KG1 (cell line): ENCODE measurements at places on chromosomes 6 and 20.

- no peak for DNase-seq
Observed at GRCh38 chr6:90819483-90819882, 232.6 kb upstream of the MAP3K7 start.

DNA sequence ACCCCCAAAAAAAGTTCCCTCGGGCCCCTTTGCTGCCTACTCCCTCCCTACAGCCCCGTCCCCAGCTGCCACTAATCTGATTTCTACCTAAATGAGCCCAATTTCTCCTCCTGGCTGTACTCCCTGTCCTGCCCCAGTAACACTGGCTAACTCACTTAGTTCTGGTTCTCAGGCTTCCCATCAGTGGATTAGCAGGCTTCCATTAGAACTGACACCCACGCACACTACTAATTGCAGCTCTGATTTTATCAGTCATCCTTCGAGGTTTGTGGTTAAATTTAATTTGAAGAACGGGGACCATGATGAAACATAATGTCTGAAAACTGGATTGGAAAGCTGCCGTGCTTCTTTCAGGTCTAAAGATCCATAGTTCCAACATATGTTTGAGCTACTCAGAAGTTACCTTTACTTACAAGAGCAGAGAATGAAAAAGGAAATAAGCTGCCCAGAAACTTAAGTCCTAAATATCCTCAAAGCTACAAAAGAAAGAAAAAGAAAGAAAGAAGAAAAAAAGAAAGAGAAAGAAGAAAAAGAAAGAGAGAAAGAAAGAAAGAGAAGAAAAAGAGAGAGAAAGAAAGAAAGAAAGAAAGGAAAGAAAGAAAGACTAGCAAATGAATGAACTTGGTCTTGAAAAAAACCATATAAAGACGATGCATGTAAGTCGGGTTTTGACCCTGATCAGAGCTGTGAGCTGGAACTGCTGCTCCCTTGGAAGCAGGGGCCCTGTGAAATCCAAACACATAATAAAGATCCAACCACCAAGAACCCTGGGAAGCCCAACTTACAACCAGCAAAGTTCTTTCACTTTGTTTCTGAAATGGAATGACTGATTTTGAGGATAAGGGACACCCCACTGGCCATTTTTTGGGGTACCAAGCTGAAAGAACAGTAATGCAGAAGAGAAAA, 51.7 kb downstream of the CNKSR3 start:
- DNase-seq = no peak

DNA sequence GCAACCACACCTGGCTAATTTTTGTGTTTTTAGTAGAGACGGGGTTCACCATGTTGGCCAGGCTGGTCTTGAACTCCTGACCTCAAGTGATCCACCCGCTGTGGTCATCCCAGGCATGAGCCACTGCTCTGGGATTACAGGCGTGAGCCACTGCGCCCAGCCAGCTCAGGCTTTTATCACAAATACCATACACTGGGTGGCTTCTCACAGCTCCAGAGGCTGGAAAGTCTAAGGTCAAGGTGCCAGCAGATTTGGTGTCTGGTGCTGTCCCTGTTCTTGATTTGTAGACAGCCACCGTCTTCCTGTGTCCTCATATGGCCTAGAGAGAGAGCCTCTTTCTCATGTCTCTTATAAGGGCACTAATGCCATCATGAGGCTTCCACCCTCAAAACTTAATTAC, 25.9 kb downstream of the SHLD1 start:
- DNase-seq = no peak

GRCh38 chr6:38192487-38192886, 373.0 kb downstream of the ZFAND3 start:
- no peak for DNase-seq

DNA sequence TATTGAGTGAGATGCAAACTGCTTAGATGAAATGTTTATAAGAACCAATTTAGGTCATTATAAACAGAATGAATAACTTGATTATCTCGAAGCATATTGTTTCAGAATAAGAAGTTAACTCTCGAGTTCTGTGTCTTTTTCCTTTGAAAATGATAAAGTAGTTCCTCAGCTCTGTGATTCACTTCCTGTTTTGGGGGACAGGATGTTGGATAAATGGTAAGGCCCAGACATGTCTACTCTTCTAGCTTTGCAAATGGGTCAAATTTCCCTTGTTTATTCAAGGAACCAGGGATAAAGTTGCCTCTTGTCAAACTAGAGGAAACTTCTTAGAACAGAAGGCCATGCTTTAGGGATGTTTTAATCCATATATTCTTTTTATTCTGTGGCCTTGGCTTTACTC, 246.9 kb downstream of the SOX4 start:
- DNase-seq = no peak

GRCh38 chr6:106014955-106015354, 71.2 kb upstream of the PRDM1 start:
- DNase-seq = no peak

DNA sequence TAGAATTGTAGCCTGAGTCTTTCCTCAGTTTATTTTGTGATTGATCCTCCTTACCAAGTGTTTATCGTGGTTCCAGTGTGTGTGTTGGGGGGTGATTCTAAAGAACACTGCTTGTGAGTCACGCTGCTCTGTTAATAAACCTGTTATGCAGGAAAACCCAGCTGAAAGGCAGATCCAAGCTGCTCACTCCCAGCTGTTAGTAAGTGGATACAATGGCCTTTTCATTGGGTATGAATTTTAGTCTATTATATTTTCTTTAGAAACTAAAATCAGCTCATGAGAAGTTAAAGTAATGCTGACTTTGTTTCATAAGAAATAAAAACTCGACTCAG, 12.2 kb upstream of the DSTN start:
- no peak for DNase-seq

DNA sequence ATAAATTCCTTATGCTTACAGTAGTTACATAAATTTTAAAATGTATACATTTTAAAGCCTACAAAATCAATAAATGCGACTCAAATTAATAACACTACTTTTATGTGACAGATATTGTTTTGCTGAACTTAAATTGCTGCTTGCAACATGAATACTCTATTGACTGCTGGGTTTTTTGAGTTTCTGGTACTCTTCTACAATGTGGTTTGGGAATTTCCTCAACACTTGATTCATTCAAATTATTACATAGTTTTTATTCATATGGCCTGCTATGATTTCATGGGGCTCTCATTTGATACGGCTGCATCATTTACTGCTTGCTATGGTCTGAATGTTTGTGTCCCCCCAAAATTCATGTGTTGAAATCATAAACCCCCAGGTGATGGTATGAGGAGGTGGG, 2.3 kb upstream of the TXLNB start:
- DNase-seq = no peak

- no peak for DNase-seq
Observed at GRCh38 chr6:132070356-132070755, 119.2 kb upstream of the CCN2 start.

GRCh38 chr6:71537717-71538116, 249.1 kb downstream of the OGFRL1 start:
- DNase-seq = no peak

DNA sequence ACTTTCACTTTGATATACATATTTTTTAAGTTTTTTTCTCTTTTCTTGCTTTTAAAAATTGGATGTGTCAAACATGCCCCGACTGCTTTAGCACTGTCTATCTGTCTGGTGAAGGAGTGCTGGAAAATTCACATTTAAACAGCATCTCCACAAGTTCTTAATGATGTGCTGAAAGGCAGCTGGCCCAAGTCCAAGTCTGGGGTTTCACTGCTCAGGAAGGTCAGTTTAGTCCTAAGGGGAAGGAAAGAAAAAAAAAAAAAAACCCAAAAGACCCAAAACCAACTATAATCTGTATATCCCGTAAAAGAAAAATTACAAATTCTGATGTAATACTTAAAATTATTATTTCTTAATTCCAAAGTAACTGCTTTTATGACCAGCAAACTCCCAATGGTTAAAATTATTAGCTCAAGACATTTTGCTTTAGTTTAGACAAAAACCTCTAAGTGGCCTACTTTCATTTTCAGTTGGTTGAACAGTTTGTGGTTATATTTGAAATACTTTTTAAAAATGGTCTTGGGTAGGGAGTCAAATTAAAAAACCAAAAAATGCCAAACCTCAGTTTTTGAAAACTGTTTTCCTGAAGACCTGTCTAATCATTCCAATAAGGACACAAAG, 79.5 kb upstream of the PREP start:
- DNase-seq = no peak

- no peak for DNase-seq
Observed at GRCh38 chr6:63634630-63635029, 972 bp upstream of the PHF3 start.

GRCh38 chr6:154509421-154510143, 903 bp downstream of the CNKSR3 start:
- no peak for DNase-seq

DNA sequence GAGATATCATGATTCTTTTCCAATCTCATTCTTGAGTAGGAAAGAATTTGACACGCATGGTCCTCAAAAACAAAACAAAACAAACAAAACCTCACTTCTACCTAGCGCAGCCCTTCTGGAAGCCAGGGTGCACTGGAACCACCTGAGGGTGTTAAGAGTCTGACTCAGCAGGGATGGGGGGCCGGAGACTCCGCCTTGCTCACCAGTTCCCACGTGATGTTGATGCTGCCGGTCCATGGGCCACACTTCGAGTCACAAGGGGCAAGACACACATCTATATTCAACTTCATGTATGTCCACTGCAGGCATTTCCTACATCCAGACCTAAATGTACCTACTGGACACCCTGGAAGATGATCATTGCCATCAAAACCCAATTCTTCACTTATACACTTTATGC, 30.4 kb downstream of the BFSP1 start:
- DNase-seq = no peak

DNA sequence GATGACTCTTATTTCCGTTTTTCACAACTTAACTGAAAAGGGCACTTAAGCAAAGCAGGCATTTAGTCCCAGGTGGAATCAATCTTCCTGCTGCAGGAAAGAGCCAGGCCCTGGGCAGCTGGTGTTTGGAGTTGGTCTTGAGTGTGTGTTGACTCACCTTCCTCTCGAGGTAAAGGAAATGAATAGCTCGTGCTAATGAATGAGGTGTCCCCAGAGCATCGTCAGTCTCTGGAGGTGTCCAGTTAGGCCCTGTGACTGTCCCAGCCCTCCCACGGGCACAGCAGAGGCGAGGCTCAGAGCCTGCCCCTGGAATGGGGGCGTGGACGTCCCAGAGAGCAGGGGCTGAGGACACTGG, 277.7 kb downstream of the NRN1 start:
- no peak for DNase-seq

DNA sequence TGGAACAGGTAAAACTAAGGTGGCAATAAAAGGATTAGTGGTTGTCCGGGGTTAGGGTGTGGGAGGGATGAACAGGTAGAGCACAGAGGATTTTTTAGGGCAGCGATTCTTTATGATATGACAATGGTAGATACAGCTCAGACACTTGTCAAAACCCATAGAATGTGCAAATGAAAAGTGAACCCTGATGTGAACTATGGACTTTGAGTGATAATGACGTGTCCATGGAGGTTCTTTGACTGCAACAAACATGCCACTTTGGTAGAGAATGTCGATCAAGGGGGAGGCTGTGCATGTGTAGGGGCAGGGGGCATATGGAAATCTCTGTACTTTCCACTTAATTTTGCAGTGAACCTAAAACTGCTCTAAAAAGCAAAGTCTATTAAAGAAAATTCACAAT, 100.7 kb downstream of the LAMP5 start:
- DNase-seq = no peak

GRCh38 chr6:104532462-104532861, 327.3 kb downstream of the HACE1 start:
- DNase-seq = no peak

DNA sequence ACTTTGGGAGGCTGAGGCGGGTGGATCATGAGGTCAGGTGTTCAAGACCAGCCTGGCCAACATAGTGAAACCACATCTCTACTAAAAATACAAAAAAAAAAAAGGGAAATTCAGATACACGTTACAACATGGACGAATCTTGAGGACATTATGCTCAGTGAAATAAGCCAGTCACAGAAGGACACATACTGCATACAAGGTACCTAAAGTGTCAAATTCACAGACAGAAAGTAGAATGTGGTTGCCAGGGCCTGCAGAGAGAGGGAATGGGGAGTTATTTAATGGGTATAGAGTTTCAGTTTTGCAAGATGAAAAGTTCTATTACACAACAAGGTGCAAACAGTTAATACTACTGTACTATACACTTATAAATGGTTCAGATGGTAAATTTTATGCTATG, 75.1 kb downstream of the SNX5 start:
- no peak for DNase-seq

DNA sequence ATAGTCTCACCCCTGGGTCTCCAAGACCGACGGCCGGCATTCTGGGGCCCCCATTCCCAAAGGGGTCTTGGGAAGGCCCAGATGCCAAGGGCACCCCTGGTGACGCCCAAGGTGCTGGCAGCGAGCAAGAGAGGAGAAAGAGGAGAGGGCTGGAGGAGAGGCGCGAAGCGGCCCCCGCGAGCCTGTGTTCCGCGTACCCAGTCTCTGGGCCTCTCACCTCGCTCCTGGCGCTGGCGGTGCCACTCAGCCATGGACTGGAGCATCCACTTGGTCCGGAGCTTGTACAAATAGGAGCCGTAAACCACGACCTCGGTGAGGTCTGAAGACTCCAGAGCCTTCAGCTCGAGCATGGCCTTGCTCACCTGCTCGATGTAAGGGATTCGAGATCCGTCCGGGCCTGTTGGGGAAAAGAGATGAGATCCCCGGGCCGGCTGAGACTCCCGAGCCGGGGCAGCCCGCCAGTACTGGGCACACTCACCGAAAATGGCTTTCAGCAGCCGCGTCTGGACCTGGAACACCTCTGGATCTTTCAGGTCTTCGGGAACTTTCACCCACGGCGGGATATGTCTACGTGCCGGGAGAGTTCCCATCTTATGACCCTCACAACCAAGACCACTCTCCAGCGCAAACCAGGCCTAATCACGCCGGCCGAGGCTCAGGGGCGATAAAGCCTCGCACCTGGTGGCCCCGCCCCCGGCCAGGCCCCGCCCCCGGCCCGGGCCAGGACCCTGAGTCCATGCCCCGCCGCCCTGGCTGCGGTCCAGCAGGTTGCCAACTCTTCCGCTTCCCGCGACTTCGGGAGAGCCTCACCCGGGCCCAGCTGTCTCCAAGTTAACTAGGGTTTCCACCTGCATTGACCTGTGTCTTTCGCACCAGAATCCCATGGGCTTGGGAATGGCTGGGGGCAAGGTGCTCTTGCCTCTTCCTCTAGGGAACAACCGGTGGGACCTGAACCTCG, at the start of gene DPPA5:
Gene DPPA5 (minus strand): TSS at position 641 of the 958 bp plus-strand sequence. CDS start 51 bp downstream, at position 590.
- DNase-seq = no peak

DNA sequence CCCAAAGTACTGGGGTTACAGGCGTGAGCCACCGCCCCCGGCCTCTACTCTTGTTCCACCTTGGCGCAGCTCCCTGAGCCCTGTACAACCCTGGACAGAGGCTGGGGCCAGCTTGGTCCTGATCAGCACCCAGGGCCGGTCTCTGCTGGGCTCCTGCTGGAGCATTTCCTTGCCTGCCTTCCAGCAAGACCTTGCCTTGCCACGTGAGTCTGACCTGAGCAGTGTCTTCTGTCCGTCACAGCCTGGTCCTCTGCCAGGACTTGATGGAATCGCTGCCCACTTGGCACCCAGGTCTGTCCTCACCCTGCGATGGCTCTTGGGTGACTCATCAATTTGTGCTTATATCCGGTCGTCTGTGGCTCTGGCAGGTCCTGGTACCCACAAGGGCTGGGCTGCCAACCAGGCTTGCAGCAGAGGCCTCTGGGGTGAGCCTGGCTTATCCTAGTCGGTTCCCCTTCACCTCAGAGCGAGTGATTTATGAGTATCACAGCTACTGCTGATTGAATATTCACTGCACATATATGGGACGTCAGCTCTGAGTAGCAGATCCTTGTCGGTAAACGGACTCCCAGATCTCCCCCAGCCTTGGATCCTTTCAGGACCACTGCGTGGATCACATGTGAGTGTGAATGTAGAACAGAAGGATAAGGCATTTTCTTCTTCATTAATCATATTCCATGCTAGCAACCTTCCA, 10.1 kb upstream of the SULF2 start:
- DNase-seq = no peak
